ENCODE measurements at places on chromosomes 7 and 10.
A peak's percentile ranks its signal among the peaks of the same experiment; 100 is the strongest.

DNA sequence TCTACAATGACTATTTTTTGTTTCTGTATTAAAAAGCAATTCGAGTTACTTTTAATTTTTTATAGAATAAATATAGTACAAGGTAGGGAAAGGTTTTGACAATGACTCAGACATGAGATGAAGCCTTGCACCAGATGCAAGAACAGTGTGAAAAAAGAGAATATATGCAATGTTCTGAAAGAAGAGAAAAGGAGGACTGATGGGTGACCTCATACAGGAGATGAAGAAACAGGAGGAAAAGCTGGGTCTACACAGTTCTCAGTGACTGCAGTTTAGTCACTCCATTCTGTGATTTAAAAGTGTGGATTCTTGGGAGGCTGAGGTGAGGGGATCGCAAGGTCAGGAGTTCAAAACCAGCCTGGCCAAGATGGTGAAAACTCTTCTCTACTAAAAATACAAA lies 38.3 kb upstream of the YAE1 start:
- peak; percentile 72 for DNase-seq

- no peak for DNase-seq
These were observed 289.7 kb downstream of the BAMBI start for GRCh38 chr10:28967031-28967430.

DNA sequence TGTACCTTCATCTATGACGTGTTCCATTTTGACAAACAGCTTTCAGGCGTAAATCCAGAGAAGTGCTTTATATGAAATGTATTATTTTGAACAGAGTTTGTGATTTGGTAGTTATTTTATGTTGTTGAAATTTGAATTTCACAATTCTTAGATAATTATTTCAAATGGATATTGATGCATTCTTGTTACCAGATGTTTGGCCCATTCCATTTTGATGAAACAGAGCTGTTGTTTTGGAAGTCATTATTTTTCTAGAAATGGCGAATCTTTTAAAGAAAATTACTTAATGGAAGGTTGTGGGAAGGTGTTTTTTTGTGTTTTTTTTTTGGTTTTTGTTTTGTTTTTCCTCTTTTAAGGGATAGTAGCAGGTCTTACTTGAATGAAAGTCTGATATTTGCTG lies 2.4 kb downstream of the OTUD1 start:
- DNase-seq = no peak

GRCh38 chr10:19788075-19788686 lies 28.1 kb upstream of the PLXDC2 start:
- peak; percentile 71 for DNase-seq

- no peak for DNase-seq
These were observed 137.2 kb upstream of the EFCAB10 start for GRCh38 chr7:105718511-105718925.

DNA sequence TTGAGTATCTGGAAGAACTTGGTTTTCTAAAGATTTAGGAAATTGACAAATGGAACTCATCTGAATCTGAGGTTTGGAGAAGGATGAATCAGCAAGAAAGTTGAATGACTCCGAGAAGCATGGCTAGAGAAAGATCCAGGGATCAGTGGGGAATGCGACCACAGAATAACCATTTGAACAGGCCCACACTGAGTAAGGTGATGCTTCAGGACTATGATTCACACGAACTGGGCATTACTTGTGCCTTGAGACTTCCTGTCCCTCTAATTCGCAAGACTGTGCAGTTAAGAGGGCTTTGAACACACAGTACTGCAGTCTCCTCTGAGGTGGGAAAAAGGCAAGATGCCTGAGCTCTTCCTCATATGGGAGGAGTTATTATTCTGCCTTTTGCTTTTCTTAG lies 395.5 kb upstream of the POM121L12 start:
- peak; percentile 51 for DNase-seq

DNA sequence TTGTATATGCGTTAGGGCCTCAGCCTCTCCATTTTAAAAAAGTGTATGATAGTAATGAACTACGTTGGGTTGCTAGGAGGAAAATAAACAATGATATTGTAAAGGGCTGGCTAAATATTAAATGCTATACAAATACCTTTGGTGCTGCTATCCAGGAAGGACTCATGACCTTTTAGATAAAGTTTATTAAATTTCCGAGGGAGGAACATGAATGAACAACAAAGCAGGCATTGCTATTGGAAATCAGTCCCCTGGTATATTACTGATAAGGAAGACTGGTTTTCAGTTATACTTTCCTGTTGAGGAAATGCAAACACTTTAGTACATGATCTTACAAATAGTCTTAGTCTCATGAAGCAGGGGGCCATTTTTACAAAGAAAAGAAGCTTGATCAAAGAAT lies 17.2 kb upstream of the AGR2 start:
- DNase-seq = no peak

- DNase-seq = no peak
These were observed 35.3 kb downstream of the BLNK start for GRCh38 chr10:96236090-96236478.

- no peak for DNase-seq
These were observed 49.4 kb downstream of the BUB3 start for GRCh38 chr10:123203393-123204126.

DNA sequence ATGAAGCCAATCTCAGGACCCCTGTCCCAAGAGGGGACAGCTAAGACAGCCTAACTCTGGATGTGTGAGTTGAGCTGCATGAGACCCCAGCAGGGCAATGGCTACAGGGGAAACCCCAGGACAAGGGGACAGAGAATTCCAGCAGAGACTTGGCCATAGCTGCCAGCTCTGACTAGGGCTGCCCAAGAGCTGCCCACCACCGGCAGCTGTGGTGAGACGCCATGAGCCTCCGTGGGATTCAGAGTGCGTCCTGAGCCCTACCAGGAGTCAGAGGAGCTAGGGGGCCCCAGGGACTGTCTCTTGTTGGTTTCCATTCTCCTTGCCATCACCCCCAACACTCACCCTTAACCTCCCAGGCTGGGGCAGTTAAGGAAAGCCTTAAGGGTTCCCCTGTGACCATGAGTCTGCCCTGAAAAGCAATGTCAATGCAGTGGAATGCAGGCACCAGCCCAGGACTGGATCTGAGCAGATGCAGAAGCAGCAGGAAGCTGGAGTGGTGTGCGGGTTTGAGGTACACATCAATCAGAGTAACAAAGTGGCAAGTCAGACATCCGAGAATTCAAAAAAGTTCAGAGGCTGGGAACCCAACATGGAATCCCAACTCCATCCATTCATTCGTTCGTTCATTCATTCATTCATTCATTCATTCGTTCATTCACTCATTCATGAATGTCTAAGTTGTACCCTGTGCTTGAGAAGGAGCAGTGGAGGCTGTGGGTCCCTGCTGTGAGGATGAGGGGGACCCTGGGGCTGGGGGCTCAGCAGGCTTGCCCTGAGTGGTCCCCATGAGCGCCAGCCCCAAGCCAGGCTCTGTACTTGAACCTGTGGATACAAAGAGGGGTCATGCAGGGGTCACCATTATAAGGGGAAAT lies 52.9 kb downstream of the C10orf120 start:
- no peak for DNase-seq

DNA sequence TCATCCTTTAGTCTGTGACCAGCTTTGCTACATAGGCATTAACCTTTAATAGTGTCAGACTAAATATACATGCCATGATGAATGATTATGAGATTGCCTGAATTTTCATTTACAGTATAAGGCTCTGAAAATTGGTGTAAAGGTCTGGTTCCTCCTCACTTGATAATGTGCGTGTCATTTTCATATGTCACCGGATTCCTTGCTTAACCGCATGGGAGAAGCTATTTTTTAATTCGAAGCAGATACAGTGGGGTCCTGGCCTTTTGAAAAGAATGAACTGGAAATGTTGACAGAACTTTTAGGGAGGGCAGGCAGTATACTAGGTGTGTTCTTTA lies 192.4 kb upstream of the SH2B2 start:
- peak; percentile 6 for DNase-seq

- DNase-seq = no peak
These were observed 15.1 kb downstream of the TTYH3 start for GRCh38 chr7:2646680-2647571.

DNA sequence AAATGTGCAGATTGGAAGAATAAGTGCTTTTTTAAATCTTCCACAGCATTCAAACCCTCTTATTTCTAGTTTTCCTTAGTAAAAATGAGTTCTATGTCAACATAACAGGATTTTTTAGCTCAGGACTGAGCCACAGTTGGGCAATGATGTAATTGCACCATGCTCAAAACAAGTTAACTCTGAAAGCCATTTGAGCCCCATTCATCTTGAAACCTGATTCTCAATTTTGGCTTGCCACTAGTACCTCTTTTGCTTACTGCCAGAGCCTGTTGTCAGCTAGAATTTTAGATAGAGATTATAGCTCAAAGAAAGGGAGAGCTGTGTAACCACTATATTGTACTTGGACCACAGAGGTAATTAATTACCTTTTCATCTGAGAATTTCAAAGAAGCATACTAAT lies 1028.5 kb upstream of the PHF14 start:
- DNase-seq = no peak

DNA sequence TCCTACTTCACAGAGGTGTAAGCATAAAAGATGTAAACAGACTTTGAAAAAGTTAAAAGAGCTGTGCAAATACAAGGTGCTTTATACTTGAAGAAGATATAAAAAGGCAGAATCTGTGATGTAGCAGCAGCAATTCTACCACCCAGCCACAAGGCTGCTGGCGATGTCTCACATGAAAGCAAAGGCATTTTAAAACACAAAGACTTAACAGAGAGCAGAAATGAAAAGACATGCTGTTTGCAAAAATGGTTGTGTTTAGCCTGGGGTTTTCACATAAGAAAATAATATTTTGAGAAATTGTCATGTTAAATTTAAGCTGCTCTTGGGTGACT lies 85.5 kb upstream of the ZNF800 start:
- no peak for DNase-seq

- DNase-seq = no peak
These were observed 1227.6 kb downstream of the TYW1 start for GRCh38 chr7:68224041-68224741.

DNA sequence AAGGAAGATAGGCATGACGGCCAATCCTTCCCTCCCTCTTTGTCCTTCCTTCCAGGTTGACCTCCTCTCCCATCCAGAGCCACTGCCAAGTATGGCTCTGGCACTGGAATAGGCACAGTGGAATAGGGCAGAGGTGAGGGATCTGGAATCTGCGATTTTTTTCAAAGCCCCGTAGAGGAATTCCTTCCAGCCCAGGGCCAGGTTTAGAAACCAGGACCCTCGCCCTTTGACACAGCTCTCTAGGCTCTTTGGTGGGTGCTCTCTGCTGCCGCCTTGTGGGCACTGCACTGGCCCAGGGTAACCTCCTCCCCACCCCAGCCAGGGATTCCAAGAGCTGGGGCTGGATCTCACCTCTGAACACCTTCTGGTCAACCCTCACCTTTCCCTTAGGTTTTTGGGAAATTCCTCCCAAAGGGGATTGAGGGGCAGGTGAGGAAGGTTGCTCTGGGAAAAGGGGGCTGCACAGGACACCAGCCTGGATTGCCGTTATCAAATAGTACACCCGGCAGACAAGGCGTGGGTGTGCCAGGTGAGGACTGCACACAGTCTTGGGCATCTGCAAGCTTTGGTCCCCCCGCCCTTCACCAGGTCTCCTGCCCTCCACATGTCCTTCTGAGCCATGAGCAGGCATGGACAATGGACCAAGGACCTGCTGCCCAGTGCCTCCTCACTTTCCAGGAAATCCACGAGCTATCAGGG lies 22.8 kb downstream of the C10orf105 start:
- DNase-seq = peak; percentile 19

GRCh38 chr10:72702868-72703581 lies 11.1 kb downstream of the MCU start:
- no peak for DNase-seq

DNA sequence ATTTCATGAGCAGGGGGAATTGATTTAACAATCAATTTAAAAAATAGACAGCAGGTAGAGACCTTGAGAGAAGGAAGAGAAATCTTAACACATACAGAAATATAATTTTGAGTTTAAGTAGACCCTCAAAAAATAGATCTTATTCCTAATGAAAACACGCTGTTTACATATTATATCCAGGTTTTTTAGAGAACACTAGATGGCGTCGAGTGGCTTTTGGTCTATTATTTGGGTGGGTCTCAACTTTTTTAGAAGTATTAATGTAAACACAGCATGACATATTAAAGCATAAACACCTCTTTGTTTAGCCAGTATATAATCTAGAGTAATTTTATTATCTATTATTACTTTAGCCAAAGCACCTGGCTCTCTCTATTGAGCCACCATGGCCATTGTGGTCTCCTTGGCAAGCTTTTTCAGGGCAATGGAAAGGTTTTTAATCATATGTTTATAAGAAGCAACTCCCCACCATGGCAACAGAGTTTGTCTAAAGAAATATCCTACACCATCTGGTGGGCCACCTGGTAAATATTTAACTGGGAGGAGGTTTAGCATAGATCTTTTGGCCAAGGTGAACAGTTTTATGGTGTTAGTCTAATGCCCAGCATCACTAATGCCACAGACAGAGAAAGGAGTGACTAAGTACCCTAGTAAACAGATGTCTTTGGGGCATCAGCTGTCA lies 59.7 kb upstream of the PRSS1 start:
- DNase-seq = no peak

GRCh38 chr7:6182993-6183392 lies 89.4 kb downstream of the CYTH3 start:
- no peak for DNase-seq

DNA sequence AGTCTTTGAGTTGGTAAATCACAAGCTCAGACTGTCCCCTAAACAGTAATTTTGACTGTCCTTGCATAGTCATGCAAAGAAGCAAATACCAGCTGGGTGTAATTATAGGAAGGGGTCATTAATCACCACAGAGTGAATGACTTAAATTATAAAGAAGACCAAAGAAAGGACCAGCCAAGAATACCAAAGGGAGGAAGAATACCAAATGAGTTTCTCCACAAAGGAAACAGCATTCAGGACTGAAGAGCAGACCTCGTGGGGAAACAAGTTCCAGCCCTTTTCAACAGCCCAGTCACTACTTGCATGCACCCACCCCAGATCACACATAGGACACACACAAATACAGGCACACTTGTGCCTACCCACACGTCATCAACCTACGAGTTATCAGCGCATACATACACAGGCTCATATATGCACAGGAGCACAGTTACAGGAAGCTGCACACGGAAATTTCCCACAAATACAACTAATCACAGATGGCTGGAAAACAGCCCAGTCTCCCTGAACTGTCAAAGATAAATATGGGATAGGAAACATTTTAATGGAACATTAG lies 77.6 kb downstream of the DENND2A start:
- no peak for DNase-seq

- no peak for DNase-seq
These were observed 122.2 kb downstream of the NPY start for GRCh38 chr7:24406053-24406788.

DNA sequence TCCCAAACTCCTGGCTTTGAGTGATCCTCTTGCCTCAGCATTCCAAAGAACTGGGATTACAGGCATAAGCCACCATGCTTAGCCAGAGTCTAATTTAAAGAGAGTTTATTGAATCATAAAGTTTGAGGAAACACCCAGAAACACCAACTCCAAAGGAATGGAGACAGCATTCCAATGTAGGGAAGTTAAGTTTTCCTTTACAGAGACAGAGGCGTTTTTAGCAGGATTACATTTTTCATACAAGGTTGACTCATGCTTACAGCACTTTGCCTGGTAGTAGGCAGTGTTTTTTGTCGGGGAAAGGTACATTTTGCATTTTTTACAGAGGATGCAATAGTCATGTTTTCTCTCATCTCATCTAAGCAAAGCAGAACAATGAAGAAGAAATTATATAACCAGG lies 18.9 kb upstream of the OPN4 start:
- peak; percentile 69 for DNase-seq

GRCh38 chr7:102469351-102469971 lies 4.7 kb downstream of the LRWD1 start:
- no peak for DNase-seq

Data from iris pigment epithelial cell (primary cell).